ENCODE measurements at places on chromosomes 12 and 14.

GRCh38 chr14:46051796-46052195 is 599.8 kb downstream of the RPL10L start:
- no peak for DNase-seq

- peak; percentile 95 for DNase-seq
Observed at GRCh38 chr12:88035271-88035906, 6.2 kb upstream of the C12orf50 start.

GRCh38 chr14:93320489-93320888 is 12.3 kb downstream of the BTBD7 start:
- no peak for DNase-seq

DNA sequence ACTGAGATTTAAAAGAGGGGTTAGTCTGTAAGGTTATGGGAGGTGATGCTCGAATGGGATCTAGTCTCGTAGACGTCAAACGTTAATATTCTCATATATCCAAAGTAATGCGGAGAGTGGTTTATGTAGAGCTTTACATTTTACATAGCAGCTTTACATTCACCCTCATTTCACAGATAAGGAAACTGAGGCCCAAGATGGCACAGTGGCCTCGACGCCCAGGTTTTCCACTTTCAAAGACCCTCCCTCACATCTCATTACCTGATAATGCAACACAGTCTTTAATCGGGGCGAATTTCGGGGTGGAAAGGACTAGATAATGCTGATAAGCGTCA is 450 bp upstream of the TDG start:
- DNase-seq = no peak

DNA sequence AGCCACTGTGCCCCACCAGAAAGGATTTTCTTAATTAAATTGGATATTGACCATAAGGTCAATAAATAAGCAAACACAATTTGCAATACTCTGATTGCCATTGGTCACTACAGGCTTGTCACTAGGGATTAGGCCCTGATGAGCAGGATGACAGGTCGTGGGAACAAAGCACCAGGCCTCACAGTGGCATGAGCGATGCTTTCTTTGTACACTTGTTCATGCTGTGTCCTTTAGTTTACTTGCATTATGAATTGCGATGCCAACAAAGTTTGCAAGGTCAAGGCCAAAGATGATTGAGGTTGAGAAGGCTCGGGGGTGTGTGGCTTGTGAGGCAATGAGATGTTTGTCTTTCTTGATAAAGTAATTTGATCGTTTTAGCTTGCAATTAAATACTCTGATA is 136.0 kb downstream of the TTC8 start:
- DNase-seq = no peak
